ENCODE measurements at places on chromosomes 12 and 14.

GRCh38 chr14:101217616-101218371, 314.3 kb upstream of the RTL1 start:
- no peak for DNase-seq

DNA sequence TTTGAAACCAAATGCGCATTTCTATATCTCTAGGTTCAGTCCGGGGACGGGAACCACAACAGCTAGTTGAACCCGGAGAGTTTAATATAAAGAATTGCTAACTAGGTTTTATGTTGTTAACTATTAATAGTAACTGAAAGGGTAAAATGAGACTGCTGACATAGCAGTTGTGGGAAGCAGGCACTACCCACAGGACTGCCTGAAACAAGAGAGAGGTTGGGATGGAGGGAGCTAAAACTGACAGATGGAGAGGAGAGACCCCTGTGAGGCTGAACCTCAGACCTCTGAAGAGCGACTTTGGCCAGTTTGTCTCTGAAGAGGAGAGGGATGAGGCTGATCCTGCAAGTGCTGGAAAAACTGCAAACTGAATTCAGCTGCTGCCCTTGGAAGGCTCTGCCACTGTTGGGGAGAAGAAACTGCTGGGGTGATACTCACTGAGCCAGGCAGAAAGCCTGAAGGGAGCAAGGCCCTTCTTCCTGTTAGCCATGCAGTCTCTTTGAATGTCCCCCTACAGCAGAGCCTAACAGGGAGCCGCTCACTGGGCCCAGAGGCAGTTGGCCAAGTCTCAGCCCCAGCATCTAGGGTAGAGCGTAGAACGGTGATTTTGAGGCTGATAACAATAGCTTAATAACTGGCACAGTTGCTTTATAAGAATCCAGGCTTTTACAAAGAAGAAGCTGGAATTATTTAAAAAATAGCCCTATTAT, 172.2 kb downstream of the NPAS3 start:
- no peak for DNase-seq

DNA sequence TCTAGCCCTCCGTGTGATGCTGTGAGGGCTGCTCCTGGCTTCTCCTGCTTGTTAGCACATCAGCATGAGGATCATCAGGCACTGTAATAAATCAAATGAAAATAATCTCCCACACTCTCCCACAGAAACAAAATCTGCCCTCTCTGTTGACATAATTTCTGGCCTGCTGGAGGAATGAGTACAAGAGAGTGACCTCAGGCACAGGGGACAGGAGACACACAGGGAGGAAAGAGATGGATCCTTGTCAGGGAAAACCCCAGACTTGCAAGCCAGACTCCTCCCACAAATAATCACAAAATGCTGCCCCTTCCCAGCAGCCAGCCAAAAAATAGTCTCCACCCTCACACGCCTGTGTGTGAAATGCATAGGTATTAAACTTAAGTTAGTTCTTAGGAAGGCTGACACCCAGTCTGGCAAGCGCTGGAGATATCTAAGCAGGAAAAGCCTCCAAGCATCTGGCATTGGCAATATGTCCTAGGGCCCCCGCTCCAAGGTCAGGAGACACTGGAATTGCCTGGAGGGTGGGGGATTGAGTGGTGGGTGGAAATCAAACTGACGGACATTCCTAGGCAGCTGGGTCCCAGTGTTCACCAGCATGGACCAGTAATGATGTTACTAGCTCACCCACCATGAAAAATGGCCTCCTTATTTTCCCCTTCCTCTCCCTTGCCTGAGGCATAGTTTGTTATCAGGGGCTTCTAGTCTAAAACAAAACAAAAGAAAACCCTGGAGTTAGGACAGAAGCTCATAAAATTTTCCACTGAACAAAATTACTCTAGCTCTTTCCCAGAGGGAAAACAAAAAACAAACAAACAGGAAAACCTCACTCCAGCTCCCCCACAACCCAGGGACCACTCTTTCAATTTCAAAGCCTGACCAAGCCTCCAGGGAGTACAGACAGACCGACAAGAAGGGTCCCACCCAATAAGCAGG, 22.0 kb downstream of the SMUG1 start:
- DNase-seq: no peak

- peak; percentile 59 for DNase-seq
Measured at GRCh38 chr12:52521175-52521567, 977 bp upstream of the KRT5 start.

DNA sequence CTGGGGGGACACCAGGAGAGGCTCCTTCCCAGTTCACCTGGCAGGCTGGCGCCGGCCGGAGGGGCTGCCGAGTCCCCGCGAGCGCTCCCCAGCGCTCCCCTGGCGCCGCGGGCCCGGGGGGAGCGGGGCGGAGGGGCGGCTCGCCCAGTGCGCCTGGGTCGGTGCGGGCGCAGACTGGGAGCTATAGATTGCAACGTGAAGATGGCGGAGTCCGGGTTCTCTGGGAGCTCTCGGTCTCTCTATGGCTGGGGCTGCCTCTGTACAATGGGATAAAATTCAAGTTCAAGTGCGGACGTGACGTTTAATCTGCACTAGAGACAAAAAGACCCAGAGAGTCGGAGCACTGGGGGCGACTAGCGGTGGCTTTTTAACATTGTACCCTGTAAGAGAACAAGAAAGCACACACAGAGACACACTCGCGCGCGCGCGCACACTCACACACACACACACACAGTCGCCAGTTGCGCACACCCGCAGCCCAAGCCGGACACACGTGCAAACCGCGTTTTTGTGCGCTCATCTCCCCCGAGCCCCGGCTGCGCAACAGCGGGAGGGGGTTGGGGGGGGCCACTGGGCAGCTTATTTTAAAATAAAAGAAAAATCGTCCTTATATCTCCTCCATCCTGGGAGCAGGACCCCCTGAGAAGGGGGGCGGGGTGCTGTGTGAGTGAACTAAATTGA, at the start of gene BCL11B:
BCL11B (minus strand) TSS at position 247 of the 681 bp plus-strand sequence. CDS start 979 bp downstream, outside the sequence.
- peak; percentile 81 for DNase-seq

- no peak for DNase-seq
Measured at GRCh38 chr12:72289633-72290032, 17.5 kb downstream of the TRHDE start.

DNA sequence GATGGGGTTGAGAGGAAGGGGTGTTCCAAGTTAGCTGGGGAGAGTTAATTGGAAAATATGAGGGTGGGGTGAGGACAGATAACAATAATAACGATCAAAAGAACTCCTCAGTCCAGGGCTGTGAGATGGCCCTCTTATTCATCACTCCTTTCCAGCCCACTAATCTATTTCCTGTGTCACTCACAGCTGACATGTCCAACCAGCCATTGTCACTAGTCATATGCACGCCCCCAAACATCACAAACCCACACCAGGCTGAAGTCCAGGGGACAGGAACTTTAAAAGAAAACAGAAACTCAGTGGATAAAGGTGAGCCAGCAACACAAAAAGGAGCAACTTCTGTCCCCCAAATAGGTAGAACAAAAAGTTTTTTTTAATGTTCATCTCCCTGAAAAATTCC, 911 bp downstream of the CALCOCO1 start:
- DNase-seq: peak; percentile 44

- no peak for DNase-seq
Measured at GRCh38 chr14:30085943-30086342, 158.3 kb upstream of the PRKD1 start.

DNA sequence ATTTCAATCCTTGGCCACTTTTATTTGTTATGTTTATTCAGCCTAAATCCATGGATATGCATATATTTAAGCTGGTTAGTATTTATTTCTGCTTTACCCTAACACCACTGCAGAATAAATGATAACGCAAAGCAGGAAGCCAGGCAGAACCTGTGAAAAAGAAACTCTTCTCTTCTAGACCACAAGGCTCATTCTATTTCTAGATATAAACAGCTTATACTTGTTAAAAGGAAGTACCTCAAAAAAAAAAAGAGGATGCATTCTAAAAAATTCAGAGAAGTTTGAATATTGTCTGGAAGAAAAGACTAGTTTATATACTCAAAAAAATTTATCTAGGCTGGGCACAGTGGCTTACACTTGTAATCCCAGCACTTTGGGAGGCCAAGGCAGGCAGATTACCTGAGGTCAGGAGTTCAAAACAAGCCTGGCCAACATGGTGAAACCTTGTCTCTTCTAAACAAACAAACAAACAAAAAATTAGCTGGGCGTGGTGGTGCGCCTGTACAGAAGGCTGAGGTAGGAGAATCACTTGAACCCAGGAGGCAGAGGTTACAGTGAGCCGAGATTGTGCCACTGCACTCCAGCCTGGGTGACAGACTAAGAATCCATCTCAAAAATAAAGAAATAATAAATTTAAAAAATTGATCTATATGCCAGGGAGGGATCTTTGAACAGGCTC, 55.8 kb downstream of the GALNT4 start:
- no peak for DNase-seq

DNA sequence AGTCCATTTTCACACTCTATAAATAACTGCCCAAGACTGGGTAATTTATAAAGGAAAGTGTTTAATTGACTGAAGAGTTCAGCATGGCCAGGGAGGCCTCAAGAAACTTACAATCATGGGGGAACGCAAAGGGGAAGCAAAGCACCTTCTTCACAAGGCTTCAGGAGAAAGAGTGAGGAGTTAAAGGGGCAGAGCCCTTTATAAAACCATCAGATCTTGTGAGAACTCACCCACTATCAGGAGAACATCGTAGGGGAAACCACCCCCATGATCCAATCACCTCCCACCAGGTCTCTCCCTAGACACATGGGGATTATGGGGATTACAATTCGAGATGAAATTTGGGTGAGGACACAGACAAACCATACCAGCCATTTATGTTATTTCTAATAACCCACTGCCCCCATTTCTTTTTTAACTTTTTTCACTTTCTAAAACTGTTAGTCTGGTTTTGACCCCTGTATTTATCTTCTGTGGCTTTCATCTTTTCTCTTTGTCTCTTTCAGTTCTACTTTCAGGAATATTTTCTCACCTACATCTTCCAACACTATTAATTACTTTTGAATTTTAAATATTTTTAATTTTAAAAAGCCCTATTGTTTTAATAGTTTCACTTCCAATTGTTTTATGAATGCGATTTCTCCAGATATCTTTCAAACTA, 44.5 kb downstream of the WDR89 start:
- DNase-seq: no peak

- DNase-seq: no peak
Measured at GRCh38 chr12:72839696-72840095, 567.5 kb downstream of the TRHDE start.

- no peak for DNase-seq
Measured at GRCh38 chr12:2286461-2287131, 233.8 kb downstream of the CACNA1C start.

GRCh38 chr14:100623961-100624360, 36.7 kb upstream of the BEGAIN start:
- no peak for DNase-seq

GRCh38 chr14:88379706-88380343, 5.6 kb upstream of the SPATA7 start:
- DNase-seq: no peak

DNA sequence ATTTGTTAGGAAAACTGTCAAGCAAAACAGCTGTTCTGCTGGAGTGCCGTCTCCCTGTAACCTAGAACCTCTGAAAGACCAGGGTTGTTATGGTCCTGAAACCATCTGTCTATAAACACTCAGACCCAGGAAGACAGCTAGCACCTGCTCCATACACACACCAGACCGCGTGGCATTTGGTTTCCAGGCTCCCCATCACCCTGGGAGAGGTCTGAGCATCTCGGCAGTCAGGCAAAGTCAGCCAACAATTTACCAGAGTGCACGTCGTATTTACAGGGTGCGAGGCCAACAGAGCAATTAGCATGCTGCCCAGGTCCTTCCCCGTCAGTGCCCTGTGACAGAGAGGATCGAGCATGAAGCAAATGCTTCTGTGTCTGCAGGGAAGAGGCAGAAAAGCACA, 272.5 kb downstream of the SLC15A4 start:
- DNase-seq: no peak

- DNase-seq: no peak
Measured at GRCh38 chr14:22296088-22296487, 292.9 kb downstream of the DAD1 start.

- no peak for DNase-seq
Measured at GRCh38 chr14:92516966-92517506, 3.5 kb downstream of the RIN3 start.

- DNase-seq: no peak
Measured at GRCh38 chr12:45227316-45228067, 11.6 kb downstream of the ANO6 start.
